ENCODE measurements at places on chromosomes 11 and 22.

GRCh38 chr11:15594607-15595006 lies 479.9 kb downstream of the INSC start:
- DNase-seq = no peak

- no peak for DNase-seq
Measured at GRCh38 chr11:93528252-93528651, 14.9 kb downstream of the SMCO4 start.

DNA sequence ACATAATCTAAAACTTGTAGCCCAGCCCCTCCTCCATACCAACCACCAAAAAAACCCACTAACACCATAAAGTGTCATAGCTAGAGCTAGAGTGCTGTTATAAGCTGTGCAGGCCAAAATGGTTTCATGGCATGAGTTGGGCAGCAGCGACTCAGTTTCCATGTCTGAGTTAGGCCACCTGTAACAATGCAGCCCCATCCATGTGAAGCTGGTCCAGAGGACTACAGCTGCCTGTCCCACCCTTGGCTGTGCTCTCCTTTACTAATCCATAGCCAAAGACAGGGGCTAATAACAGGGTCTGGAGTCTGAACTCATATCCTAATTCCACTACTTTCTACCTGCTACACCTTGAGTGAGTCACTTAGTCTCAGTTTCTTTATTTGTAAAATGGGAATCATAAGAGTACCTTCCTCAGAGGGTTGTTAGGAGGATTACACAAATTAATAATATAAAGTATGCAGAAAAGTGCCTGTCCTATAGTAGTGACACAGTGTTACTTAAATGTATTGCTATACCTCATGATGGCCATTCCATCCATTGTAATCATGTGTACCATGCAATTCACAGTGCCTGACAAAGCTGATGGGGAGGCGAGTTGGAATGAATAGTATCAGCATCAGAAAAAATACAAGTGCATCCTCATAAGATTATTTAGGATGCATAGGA lies 20.6 kb downstream of the KCNQ1OT1 start:
- no peak for DNase-seq

DNA sequence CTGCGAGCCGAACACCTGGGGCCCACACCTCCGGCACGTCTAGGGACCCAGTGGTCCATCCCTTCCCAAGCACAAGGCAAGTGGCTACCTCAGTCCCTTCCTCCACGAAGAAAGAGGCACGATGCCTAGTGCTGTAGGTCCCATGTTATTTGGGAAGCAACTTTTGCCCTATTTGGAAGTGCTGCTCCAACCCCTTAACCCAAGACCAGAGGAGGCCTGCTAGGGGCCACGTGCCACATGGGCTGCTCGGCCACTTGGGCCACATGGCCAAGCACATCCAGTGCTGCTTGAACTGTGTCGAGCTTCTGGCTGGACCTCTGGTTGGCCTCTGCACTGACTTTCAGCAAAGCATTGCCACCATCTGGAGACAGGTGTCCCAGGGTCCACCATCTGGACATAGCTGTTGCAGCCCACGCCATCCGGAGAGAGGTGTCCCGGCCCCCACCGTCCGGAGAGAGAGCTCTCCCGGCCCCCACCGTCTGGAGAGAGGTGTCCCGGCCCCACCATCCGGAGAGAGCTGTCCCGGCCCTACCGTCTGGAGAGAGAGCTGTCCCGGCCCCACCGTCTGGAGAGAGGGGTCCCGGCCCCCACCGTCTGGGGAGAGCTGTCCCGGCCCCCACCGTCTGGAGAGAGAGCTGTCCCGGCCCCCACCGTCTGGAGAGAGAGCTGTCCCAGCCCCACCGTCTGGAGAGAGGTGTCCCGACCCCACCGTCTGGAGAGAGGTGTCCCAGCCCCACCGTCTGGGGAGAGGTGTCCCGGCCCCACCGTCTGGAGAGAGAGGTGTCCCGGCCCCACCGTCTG lies 6.5 kb upstream of the B4GALNT4 start:
- no peak for DNase-seq

GRCh38 chr11:94326947-94327346 lies 22.6 kb downstream of the IZUMO1R start:
- DNase-seq = no peak
